Erythroblast (primary cell): ENCODE measurements at places on chromosomes 12 and 14.

DNA sequence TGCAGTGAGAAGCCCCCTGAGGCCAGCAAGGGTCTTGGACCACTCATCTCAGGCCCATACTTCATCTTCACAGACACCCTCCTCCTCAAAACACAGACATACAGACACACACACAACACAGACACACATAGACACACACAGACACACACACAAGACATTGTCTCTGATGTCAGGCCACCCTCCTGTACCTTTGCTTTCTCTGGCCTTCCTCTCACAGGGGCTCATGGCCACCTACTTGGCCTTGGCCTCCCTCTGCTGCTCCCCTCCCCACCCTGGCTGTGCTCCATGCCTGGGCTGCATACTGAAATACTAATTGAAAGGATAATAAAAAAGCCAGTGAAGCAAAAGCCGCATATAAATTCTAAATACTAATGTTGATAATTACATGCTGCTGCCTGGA, 1.6 kb upstream of the SYNDIG1L start:
- no peak for DNase-seq

- DNase-seq: no peak
Observed at GRCh38 chr12:117489671-117490070, 128.2 kb upstream of the NOS1 start.

- no peak for DNase-seq
Observed at GRCh38 chr12:115541891-115542421, 735.5 kb downstream of the MED13L start.

DNA sequence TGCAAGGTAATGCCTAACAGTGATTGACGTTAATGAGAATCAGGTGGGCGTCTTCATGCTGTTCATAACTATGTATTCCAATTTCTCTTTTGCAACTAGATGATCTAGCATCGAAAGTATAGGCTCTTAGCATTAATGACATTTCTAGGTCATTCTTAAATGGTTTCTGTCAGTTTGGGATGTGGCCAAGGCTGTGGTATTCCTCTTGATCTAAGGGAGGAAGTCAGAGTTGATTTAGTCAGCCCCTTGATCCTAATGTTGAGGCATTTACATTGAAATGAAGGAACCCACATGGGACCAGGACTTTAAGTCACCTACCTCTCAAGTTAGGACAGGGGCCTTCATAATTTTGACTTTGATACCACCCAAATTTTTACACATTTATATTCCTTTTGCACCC, 448.1 kb downstream of the NPAS3 start:
- no peak for DNase-seq

DNA sequence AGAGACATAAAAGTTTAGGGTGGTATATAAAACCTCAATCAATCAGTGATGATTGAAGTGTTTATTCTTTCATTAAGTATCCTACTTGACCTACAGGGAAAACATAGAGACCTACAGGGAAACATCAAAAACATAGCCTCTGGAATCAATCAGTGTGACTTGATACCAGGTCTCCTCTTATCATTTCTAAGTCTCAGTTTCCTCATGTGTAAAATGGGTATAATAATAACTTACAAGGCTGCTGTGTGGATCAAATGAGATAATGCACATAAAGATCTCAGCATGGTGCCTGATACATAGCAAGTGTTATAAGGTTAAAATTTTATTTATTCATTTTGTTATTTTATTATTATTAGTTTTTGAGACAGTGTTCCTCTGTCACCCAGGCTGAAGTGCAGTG, 22.2 kb upstream of the GNPTAB start:
- DNase-seq: no peak

DNA sequence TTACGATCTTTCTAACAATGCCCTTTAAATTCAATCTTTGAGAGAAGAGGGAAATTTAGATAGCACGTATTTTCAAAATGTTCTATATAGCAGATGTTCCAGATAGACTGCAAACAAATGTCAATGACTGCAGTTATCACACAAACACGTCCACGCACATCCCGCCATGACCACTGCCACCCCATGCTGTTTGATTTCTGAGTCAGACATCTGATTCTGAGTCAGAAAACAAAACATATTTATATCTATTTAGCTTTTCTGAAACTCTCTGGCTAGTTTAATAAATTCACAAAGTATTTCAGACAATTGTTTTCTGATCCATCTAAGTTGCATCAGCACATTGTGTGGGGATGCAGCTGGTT, 105.9 kb upstream of the BCAT1 start:
- peak; percentile 24 for DNase-seq
